Sciatic nerve (tissue), 2 donors: ENCODE measurements at places on chromosomes 1 and 21. TPM values are rescaled to one million over a fixed set of nuclear protein-coding genes. Genes with fewer than 3 reads are reported as not detected.

DNA sequence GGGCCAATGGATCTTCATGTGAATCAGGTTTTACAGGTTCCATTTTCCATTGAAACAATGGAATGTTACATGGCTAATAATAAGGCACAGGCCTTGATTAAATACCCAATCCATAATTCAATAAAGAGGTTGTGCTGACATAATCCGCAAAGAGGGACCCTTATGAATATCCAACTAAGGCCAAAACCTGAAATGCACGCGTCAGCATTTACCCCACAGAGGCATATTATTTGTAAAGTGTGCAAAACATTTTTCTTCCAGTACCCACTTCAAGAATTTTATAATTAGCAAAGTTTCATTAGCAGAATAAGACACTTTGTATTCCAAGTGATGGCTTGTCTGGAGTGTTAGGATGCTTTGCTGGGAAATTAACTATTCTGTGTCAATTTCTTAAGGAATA lies 220.6 kb upstream of the C8B start:
- no peak for DNase-seq

The HCRTR1 gene
- 0.31 TPM for total RNA-seq

The CXADR gene
- 3.0 TPM for total RNA-seq

GRCh38 chr1:80962564-80962963 lies 838.2 kb upstream of the ADGRL2 start:
- DNase-seq = no peak

DNA sequence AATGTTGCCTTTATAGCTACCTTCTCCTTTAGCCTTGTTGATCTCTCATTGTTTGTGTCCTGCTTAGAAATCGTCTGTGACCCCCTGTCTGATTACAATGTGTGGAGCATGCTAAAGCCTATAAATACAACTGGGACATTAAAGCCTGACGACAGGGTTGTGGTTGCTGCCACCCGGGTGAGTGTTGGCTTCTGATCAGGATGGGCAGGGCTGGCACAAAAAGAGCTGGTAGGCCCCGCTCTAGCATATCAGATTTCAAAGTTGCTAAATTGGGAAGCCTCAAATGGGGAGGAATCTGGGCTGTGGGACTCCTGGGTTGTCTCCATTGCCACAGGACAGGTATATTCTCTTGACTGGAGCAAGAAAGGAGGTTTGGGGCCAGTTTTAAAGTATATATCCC lies 8.4 kb downstream of the NCSTN start:
- no peak for DNase-seq

DNA sequence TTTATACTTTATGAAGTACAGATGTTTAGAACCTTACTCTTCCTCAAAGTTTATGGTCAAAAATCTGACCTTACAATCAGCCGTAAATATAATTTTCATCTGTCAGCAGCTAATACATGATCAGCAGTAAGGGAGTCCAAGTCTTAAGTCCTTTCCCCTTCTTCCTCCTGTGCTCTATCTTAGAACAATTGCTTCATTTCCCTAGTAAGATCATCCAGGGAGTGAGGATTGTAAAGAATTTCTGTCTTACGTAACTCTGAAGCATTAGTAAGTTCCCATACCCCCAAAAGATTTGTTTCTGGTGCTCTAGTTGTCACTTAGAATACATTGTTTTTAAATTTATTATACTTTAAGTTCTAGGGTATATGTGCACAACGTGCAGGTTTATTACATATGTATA lies 2.1 kb downstream of the SETDB1 start:
- no peak for DNase-seq
